ENCODE measurements at places on chromosomes 4 and X. TPM values are rescaled to one million over a fixed set of nuclear protein-coding genes. Genes with fewer than 3 reads are reported as not detected.

The ZCCHC18 gene
- total RNA-seq = not detected

The PPBP gene
- total RNA-seq = not detected

The MAGEC3 gene
- total RNA-seq = not detected

The TCP11X1 gene
- not detected for total RNA-seq

The C1GALT1C1 gene
- 24.1 TPM for total RNA-seq

The BTK gene
- total RNA-seq = not detected

The AMER1 gene
- 2.8 TPM for total RNA-seq

The CSAG1 gene
- not detected for total RNA-seq

The TCP11X2 gene
- total RNA-seq = not detected

The LSM6 gene
- 77.5 TPM for total RNA-seq

The TLR6 gene
- 8.1 TPM for total RNA-seq

The RIPPLY1 gene
- 0.10 TPM for total RNA-seq

The FATE1 gene
- total RNA-seq = not detected

The PF4V1 gene
- not detected for total RNA-seq

The ASMT gene
- total RNA-seq = not detected

The SCD5 gene
- total RNA-seq = 16.6 TPM

The KLHL2 gene
- 21.1 TPM for total RNA-seq

The TCEANC gene
- total RNA-seq = 3.0 TPM

The SSX3 gene
- total RNA-seq = not detected

The FAM133A gene
- total RNA-seq = 20.3 TPM

The MEPE gene
- not detected for total RNA-seq

The PPARGC1A gene
- total RNA-seq = 2.1 TPM

The AVPR2 gene
- 2.6 TPM for total RNA-seq

The TLR8 gene
- total RNA-seq = not detected

The SYTL5 gene
- 8.1 TPM for total RNA-seq

The FABP2 gene
- not detected for total RNA-seq

The SPANXB1 gene
- total RNA-seq = 5.3 TPM

The CSAG3 gene
- not detected for total RNA-seq

The CCDC160 gene
- 0.17 TPM for total RNA-seq

The IL21 gene
- total RNA-seq = not detected

The RPA4 gene
- total RNA-seq = not detected

The CFAP99 gene
- total RNA-seq = not detected
